Activated T-helper 1 cell treated with anti-CD3 and anti-CD28 coated beads, Interleukin-2, amount 50 U/mL, for 16 hours (primary cell): ENCODE measurements at places on chromosomes 1 and 21.

- DNase-seq = no peak
Observed at GRCh38 chr1:155177192-155177917, 3.7 kb downstream of the TRIM46 start.

DNA sequence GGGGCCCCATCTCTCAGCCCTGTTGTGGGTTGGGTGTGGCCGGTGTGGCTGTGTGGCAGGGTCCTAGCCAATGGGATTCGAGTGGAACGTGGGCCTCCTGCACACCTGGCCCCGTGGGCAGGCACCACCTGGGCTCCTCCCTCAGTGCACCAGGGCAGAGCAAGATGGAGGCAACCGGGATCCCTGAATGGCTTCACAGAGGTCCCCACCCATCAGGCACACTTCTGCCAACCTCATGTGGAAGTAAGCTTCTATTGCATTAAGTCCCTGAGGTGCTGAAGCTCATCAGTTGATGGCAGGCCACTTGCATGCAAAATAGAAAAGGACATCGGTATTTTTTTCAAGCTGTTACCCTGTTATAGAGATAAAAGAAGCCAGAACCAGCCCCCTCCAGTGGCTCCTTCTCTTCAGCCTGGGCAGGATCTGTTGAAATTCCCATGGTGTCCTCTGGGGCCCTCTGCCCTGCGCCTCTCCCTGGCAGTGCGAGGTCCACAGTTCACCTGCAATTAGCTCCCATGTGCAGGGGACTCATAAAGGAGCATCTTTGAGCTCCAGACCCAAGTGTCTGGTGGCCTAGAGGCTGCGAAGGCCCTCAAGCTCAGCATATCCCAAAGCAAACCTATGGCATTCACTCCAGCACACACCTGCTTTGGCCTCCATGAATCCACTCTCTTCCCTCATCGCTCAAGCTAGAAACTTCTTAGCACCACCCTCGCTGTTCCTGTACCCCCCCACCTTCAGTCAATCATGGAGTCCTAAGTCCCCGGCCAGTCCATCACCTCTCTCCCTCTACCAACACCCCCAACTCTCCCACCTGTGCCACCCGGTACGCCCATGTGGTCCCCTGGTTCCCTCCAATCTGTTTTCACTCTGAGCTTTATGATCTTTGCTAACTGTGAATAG is 2.1 kb upstream of the SLC45A1 start:
- no peak for DNase-seq

DNA sequence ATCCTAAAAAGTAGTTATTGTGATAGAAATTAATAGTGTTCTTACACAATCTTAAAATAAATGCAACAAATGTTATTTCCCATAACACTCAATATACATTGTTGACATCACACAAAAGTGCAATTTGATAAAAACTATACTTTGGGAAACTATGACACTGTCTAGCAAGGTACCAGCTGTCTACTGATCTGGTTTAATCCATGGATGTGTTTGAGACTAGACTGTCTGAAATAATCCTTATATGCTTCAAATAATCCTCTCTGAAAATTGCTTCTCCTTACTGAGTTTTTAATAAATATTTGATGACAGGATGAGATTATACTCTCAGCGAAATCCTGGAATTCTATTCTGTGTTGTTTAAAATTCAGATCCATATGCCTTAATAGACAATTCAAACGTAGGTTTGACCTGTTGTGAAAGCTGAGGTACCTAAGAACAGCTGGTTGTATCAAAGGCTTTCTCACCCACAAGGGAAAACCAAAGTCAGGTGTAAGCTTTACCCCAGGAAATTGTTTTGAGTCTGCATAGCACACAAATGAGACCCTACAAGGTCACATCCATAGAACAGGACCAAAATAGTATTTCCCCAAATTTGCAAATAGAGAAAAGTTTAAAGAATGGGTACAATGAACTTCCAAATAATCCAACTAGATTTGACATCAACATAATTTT is 8.8 kb upstream of the GFI1 start:
- no peak for DNase-seq

DNA sequence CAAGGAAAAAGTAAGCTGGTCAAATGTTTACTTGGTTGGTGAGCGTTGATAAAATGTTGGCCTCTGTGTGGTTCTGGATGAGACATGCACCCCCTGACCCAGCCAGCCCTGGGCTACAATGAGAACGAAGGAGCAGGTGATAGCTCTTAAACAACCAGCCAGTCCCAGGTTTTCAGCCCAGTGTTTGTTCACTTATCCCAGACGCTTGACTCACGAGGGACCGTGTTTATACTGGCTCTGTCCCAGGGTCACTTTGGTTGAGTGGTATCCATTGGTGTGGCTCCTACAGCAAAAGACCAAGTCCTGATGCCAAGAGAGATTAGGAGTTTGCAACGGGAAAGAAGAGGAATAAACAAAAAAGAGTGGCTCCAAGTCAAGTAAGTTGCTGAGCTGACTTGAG is 86.9 kb downstream of the KCNJ15 start:
- DNase-seq = no peak

- no peak for DNase-seq
Observed at GRCh38 chr1:168631671-168632400, 55.4 kb downstream of the XCL1 start.

GRCh38 chr1:156359973-156360372 is 9.0 kb upstream of the RHBG start:
- no peak for DNase-seq

DNA sequence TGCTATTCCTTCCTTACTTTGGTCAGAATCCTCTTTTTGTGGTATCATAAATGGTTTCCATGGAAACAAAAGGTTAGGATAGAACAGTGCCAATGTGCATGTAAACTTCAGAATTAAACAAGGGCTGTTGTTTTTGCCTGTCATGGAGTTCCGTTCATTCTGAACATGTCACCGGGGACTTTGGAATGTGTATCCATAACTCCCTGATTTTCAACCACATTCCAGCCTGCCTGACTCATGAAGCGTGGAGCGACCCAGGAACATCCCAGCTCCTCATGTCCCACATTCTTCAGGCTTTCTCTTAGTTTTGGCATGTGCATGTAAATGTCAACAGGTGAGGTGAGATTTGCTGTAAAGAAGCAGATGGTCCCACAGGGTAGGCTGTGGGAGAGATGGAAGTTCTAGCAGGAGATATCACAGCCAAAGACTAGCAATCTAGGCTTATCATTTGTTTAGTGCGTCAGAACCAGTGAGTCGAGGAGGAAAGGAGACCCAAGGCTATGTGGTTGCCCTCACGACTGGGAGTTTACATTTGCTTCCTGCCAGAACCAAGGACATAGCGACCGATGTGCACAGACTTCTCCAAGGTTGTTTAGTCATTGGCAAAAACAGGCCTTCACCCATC is 23.0 kb upstream of the DNAJC11 start:
- DNase-seq = no peak

- DNase-seq = no peak
Observed at GRCh38 chr1:81666586-81666985, 134.1 kb upstream of the ADGRL2 start.

GRCh38 chr1:246733704-246734103 is 9.5 kb downstream of the SCCPDH start:
- DNase-seq = no peak

DNA sequence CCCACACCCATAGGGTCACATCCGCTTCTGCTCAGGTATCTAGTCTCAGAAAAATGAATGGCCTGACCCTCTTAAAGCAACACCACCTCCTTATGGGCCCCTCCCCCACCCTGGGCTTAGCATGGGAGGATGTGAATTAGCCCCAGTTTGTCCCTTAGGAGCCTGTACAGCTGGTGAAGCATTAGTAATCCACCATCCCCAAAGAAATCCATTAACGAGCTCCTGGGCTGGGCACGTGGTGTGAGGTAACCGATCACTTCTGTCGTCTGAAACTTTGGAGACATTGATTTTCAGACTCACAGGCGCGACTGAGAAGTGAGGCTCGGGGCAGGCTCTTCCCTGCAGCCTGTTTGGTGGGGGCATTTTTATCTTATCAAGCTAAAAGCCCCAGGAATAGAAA is 10.5 kb downstream of the RASSF5 start:
- no peak for DNase-seq
